Activated CD4-positive, alpha-beta T cell treated with anti-CD3 and anti-CD28 coated beads, Interleukin-2, amount 50 U/mL, for 16 hours (primary cell): ENCODE measurements at places on chromosomes 2 and 18.
A peak's percentile ranks its signal among the peaks of the same experiment; 100 is the strongest.

GRCh38 chr2:100178085-100178788 is 35.8 kb upstream of the AFF3 start:
- peak; percentile 42 for DNase-seq

DNA sequence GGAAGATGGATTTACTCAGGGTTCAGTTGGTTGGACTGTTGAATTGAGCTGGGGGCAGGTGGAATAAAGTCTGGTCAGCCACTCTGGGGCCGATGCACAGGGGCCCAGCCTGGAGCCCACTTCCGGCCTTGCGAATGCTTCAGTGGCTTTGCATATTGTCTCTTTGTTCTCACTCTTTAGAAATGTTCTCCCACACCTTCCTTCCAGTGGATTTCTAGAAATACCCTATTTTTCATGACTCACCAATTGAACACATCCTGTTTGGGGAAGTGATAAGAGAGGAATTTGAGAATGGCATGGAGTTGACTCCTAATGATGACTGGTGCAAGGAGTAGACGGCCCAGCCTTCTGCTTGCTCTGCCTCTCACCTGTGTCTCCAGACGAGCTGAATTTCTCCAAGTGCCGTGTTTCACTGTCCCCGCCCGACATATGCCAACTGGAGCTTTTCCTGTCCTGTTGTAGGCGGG is 28.1 kb downstream of the ASAP2 start:
- DNase-seq: no peak

- DNase-seq: no peak
Observed at GRCh38 chr18:25950321-25950720, 140.1 kb downstream of the SS18 start.

- no peak for DNase-seq
Observed at GRCh38 chr2:1259746-1260145, 153.5 kb upstream of the TPO start.

DNA sequence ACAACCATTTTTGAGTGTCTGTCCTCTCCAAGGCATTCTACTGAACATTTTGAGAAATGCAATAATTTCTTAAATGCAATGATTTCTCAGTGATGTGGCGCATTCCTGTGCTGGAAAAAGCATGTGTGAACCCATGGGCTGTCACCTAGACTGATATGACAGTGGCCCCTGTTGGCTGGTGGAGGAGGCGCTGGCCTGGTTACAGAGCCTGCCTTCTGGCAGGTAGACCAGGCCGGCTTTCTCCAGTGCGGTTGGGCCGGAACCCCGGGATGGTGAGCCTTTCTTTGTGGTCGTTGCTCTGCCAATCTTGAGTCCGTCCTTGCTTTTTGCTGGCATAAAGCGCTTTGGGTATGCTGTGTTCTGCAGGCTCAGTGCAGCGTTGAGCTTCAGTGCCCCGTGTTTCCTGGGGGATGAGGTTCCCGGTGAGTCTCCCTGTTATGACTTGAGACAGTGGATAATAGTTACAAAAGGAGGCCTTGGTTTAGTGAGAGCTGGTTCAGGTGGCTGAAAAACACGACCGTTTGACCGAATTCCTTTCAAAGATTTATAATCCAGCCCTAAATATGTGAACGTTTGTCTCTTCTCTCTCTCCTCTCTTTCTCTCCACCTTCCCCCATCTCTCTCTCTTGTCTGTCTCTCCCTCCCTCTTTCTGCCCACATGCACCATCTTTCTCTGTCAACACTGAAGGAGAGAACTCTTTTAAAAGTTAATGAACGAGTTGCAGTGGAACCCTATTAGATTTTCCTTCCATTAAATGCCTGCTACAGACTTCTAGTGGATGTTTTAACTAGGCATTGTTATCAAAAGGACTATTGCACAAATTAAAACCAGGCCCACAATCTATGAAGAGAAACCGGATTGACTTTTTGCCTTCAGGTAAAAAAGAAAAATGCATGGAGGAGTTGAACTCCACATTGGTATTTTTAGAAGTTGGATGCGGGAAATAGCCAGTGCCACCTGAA is 34.0 kb downstream of the TSHZ1 start:
- DNase-seq: no peak

- DNase-seq: no peak
Observed at GRCh38 chr2:44802777-44803424, 138.6 kb upstream of the SIX3 start.

- DNase-seq: peak; percentile 75
Observed at GRCh38 chr18:2958819-2959298, 54.1 kb downstream of the LPIN2 start.

- no peak for DNase-seq
Observed at GRCh38 chr2:50995610-50996009, 36.3 kb downstream of the NRXN1 start.

- no peak for DNase-seq
Observed at GRCh38 chr2:100412881-100413321, 4.6 kb downstream of the CHST10 start.

DNA sequence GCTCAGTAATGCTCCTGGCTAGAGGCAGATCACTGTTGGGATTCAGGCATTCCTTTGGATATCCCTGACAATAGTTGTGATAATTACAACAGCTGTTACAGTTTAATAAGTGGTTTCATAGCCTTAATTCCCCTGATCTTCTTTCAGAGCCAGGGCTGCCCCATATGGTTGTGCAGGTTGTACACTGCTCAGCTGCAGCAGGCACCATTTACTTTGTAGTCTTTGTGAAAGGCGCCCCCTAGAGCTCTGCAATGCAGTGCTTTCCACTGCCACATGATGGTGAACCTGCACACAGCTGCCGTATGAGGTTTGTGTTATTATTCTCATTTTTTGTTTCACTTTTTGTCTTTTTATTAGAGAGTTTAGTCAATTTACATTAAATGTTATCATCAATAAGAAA is 239.1 kb downstream of the KCNS3 start:
- peak; percentile 6 for DNase-seq
